Effector CD4-positive, alpha-beta T cell (primary cell): ENCODE measurements at places on chromosomes 3 and 15.

GRCh38 chr3:98918586-98918985 is 17.1 kb upstream of the DCBLD2 start:
- DNase-seq: no peak

- DNase-seq: no peak
These were observed 52.7 kb downstream of the TLE3 start for GRCh38 chr15:70045045-70045444.

- DNase-seq: peak; percentile 17
These were observed 7.8 kb upstream of the NRROS start for GRCh38 chr3:196631682-196632045.

DNA sequence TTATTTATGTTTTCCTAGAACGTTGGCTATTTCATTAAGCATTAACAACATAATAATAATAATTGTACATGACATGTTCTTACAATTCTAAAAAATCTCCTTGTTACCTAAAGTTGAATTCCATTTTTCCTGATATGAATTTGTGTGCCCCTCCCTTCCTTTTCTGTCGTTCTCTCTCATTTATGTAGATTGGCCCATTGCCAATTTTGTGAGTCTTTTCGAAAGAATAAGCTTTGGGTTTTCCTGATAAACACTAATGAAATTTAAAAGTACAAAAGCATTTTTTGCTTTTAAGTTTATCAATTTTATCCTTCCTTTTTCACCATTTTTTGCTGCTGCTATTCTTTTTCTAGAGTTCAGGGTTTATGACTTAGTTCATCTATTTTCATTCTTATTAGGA is 44.9 kb downstream of the PRR23E start:
- no peak for DNase-seq

- DNase-seq: no peak
These were observed 29.5 kb upstream of the MAGI1 start for GRCh38 chr3:66068255-66068654.

GRCh38 chr15:25671132-25671531 is 192.0 kb downstream of the ATP10A start:
- no peak for DNase-seq
